CMK (cell line): ENCODE measurements at places on chromosomes 4 and X.

DNA sequence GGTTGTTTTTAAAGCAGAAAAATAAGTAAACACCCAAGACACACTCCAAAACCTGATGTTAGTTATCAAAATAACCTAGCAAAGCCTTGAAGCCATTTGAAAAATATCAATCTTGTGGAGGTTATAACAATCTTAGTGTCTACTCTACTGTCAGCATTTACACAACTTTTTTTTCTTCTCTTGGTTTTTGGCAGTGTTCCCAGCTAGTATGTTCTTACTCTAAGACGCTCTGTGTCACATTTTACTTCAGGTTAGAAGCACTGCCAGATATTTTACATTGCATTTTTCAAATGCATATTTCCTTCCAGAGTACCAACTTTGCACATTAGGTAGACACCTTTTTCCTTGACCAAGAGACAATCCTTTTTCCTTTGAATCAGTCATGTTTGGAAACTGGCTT is 114.0 kb upstream of the INPP4B start:
- no peak for DNase-seq

DNA sequence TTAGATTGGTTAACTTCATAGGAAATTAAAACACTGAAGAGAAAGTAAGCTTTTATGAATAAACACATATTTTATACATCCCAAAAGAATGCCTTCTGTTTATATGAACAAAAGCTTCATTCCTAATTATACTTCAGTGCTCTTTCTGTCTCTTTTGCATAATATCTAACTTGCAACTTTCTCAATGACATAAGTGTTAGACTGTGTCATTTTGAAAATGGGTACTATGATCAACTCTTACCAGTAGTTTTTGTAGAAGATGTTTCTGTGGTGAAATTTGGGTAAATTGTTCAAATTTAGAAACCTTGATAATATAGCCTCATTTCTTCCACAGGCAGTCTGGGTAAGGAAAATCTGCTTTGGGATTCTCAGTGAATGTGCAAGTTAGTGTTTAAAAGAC is 991.4 kb downstream of the CCSER1 start:
- DNase-seq: no peak

DNA sequence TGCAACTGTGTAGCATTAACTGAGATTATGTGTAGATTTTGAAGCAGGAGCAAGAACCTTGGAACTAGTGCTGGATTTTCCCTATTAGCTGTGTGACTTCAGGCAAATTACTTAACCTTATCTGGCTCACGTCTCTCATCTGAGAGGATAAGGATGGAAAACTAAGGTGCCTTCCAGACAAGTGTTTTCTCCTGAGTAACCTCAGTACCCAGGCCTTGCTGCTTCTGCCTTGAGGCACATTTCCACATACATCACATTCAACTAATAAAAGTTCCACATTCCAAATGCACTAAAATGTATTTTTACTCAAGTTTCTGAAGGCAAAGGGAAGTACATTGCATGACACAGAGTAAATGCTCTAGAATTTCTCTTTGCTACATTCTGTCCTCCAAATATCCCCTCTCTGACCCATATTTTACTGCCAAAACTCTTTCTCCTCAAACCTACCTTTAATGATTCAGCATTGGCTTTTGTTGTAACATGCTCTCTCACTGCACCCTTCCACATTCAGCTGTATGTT is 195.4 kb upstream of the ADGRL3 start:
- no peak for DNase-seq

GRCh38 chr4:151035911-151036310 is 20.8 kb upstream of the LRBA start:
- no peak for DNase-seq

GRCh38 chr4:117968606-117969005 is 65.7 kb upstream of the NDST3 start:
- no peak for DNase-seq

DNA sequence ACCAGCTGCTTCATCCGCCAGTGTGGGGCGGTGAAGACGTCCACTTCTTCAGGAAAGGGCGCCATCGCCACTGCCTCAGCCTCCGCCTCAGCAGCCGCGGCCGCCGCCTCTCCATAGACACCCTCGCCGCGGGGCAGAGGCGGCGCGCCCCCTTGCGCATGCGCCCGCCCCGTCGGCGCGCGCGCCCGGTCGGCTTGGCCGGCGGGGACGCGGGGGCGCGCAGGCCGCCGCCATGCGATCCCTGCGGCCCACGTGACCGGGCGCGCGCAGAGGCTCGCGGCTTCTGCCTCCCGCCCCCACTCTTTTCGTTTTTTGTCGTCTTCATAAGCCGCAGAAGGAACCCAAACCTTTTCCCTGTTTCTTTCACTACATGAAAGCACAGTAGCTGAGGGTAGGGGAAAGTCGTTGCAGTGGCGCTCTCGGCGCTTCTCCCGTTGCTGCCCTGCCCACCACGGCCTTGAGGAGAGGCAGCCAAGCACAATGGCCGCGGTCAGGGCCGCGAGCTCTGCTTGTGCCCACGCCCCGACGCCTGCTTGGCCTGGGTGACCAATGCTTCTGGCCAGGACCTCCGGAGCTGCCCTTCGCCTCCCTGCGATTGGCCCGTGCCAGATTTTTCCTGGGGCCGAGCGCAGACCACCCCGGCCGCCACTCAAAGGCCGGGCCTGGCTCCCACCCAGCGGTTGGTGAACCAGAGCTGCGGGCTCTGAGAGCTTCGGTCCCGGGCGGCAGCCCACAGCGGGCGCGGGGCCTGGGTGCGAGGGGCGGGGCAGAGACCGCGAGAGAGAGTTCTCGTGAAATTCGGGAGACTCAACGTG is at the start of gene FBXL5:
Gene FBXL5, minus strand, starts transcription at position 135 of the 815 bp plus-strand sequence. Its CDS starts 70 bp downstream, at position 65.
- peak; percentile 52 for DNase-seq

- DNase-seq: no peak
Observed at GRCh38 chrX:2313864-2314640, 186.7 kb downstream of the DHRSX start.

- DNase-seq: no peak
Observed at GRCh38 chr4:152763796-152764195, 15.7 kb downstream of the TIGD4 start.

DNA sequence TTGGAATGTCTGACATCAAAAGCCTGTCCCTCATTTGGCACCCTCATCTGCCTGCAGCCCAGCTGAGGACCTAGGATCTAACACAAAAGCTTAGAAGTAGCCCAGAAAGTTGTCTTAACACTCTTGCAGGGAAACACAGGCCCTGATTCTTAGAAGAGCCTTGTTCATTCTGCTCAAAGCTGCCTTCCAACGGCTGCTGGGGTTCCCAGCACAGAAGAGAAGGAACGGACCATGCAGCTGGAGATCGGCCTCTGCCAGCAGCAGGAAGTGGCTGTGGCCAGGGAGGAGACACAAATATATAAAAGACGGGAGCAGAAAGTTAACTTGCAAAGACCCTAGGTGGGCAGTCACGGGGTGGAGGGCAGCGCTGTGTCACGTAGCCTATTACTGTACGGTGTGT is 20.4 kb downstream of the PRPS2 start:
- DNase-seq: no peak

- no peak for DNase-seq
Observed at GRCh38 chr4:140018931-140019618, 134.9 kb downstream of the MAML3 start.

DNA sequence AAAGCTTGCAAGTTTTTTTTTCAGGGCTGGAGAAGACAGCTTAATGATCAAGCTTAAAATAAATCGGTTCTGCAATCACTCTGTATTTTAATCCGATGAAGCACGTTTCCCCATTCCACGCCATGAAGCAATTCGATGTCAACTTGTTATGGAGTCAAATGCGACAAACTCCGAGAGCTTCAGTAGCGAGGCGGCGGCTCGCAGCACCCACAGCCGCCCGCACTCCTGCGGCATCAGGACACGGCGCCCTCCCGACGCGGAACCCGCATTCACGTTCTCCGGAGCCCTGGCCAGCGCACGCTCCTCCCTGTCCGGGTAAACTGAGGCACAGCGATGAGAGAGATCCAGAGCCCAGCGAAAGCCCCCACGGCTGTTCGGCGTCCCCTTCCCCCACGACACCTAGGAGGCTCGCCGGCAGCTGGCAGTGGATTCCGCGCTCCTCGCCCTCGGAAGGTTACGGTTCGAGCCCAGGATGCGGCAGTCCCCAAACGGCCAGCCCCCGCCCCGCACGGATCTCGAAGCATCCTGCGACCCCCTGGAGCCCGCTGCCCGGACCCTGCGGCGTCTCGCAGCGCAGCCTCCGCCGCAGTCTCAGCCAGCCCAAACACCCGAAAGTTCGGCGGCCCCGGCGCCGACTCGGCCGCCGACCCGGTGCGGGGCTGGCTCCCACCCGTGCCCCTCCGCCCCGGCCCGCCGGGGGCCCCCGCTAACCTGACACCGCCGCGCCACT is 507 bp downstream of the MFAP3L start:
- DNase-seq: no peak
